ENCODE measurements at places on chromosomes 1 and 21.

DNA sequence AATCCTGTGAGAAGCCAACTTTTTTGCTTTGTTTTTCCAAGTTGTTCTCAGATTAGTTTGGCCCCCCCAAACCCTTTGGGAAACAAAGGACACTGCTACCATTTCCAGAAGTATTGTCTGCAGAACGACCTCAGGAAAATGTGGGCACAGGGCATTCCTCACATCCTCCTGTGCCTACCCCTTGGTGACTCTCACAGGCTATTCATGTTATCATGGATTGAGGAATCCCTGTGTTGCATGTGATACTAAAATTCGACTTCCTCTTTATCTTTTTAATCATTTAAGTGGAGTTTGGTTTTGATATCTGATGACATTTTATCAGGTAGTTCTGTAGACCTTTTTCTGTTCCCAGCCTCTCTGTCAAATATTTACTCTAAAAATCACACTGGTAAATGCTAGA is 184.5 kb downstream of the FASLG start:
- no peak for DNase-seq

DNA sequence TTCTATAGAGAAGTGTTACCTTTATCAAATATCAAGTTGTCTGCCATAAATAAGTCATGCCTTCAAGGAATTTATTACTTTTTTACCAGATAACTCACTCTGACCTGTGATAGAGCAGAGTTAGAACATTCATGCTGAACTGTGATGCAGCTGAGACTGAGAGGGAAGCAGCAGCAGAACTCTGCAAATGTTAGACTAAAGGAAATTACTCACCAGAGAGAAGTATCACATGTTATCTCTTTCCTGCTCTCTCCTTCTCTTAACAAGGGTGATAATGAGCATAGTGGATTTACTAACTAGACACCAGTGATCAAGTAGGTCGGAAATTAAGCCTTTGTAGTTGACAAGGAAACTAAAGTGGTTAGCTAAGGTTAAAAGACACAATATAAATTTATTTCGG is 181.6 kb downstream of the RASAL2 start:
- DNase-seq, result no peak

DNA sequence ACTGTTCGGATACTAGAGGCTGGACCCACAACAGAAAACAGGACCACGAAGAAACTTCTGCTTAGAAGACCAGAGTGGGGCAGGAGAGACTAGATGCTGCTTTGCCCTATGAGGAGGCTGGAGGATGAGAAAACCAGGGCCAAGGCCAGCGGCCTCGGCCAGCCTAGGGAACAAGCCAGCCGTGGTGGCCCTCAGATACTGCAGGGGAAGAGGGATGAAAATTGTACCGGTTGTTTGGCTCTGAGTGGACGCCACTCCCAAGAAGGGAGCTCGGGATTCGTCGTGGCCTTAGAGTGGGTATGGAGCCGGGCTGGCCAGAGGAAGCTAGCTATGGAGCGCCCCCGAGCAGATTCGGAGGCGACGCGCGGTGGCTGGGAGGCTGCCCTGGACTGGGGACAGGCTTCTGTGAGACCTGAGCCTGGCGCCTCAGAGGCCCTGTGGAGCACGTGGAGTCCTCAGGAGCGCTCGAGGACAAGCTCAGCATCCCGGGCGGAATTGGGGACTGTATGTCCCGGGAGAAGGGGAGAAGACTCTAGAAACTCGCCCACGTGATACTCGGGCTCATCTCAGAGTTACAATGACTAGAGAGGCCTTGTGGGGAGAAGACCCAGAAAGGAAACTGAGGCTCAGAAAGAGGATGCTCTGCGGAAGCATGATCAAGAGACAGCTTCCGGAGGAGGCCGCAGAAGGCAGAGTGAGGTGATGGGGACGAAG is 2.8 kb downstream of the PRRX1 start:
- DNase-seq, result no peak

DNA sequence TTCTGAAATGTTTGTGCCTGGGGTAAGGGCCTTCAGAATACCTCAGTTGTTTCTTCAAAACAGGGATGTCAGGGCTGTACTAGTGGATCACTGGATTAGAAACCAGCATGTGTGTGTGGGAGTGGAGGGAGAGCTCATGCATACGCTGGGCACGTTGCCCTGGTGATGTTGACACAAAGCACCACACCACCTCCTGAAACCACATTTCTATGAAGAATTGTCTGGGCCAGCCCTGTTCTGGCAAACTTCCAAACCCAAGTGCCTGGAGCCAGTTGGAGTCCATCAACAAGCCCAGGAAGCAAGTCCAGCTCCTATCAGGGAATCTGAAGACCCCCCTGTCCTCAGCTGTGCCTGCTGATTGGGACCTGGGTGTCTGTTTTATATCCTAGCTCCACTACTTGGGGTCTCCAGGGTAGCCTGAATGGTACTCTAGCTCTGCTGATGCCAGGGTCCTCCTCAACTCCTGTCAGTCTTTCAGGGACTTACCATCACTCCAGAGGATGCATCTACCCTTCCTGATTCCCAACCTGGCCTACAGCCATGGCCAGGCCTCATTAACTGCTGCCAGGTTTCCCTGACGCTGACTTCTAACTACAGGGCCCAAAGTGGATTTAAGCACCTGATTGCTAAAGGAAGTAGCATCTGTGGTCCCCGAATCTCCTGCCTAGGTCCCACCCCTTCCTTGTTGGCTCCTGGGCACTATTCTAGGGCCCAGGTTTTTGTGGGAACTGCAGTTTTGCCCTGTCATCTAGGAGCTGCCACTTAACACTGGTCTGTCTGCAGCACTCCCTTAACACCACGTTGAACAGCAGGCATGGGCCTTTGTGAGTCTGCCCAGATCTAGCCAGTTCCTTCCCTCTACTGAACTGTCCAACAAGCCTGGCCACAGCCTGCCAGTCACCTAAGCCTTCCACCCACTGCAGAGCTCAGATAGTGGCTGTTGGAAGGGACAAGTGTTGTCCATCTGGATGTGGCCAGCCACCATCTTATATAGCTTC is 45.5 kb downstream of the LPAR3 start:
- DNase-seq, result no peak

DNA sequence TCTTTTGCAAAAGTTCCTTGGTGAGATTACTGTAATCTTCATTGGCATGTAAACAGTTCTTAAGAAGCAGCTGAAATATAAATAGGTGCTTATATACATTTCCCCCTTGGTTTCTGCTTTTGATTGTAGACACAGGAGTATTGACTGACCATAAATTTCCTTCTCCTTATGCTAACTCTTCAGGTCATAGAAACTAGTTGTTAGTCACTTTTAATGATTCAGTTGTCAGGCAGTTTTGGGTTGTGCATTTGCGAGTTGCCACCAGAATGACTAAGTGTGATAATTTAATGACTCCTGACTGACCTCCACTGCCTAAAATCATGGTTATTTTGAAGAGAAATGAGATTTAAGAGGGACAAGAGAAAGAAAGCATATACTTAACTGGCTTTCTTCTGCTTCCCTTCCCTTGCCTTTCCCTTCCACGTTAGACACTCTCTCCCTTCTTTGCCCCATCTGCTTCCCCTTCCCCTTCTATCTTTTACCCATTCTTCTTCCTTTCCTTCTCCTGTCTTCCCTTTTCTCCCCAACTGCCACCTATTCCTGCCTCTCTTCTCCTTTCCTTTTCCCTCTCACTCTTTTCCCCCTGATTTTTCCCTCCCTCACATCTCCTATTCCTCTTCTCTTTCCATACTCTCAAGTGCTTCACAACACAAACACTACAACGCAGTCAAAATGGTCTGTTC is 12.3 kb downstream of the ZMPSTE24 start:
- no peak for DNase-seq

DNA sequence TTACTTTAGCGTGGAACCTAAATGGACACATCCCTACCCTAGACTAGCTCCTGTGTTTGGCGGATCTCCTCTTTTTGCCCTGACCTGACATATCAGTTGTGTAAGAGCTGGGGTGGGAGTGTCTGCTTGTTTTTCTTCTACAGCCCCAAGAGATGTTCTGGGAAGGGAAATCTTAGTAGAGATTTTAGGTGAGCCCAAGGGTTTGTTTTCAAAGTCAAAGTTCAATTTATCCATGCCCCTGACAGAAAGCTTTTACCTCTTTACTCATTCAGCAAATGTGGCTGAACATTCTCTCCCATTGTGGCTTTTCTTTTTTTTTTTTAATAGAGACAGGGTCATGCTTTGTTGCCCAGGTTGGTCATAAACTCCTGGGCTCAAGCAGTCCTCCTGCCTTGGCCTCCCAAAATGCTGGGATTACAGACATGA is 7.3 kb upstream of the TARS2 start:
- no peak for DNase-seq

GRCh38 chr1:102853136-102853535 is 255.2 kb downstream of the COL11A1 start:
- no peak for DNase-seq

- DNase-seq, result no peak
Observed at GRCh38 chr1:210232511-210233215, at the start of gene SERTAD4. Gene SERTAD4, plus strand, starts transcription at chr1:210232796. Its CDS starts 5,165 bp downstream, at chr1:210237961.

GRCh38 chr1:154895798-154896197 is 25.7 kb upstream of the KCNN3 start:
- no peak for DNase-seq

DNA sequence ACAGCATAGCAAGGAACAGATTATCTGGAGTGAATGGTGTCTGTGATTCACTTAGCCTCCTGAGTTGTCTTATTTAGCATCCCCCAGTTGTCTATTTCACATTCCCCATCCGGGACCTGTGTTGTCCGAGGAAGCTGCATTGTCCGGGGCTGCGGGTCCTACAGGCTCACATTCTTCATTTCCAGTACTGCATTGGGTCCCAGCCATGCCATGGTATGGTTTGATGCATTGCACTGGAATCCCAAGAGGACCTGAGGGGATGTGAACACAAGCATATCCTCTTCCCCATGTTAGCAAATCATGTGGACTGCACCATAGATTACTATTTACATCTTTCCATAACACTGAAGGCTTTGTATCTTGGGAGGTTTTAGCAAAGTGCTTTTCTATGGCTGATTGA is 48.2 kb upstream of the PRELP start:
- DNase-seq, result no peak

DNA sequence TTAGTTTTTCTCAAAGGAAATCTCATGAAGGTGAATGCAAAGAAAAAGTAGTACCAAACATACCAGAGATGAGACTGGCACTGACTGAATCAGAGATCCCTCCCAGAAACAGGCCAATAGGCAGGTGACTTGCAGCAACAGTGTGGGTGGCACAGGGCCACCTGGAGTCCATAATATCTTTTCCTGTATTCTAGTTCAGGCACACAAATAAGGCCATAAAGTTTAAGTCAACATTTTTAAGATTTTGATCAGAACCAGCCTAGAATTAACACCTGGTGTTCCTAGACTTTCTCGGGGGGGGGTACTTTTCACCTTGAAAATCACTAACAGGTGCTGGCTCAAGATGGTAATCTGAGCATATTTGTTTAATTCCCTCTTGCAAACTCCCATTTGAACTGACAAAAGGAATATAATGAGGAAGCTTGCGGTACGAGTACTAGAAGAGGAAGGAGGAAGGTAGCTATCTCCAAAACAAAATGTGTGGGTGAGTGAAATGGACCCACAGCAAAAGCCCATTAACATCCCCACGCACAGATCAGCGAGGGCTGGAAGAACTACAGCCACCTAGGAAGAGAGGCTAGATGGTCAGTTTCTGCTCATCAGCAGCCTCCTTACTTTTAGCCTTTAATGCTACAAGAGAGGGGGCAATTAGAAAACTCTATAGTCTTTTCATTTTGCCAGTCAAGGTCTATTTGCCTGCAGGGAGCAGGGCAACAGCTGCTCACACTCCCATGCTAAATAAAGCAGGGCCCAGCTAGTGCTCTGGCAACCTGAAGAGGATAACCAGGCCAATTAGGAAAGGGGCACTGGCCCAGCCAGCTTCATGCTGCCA is 18.9 kb downstream of the SDE2 start:
- DNase-seq, result no peak

DNA sequence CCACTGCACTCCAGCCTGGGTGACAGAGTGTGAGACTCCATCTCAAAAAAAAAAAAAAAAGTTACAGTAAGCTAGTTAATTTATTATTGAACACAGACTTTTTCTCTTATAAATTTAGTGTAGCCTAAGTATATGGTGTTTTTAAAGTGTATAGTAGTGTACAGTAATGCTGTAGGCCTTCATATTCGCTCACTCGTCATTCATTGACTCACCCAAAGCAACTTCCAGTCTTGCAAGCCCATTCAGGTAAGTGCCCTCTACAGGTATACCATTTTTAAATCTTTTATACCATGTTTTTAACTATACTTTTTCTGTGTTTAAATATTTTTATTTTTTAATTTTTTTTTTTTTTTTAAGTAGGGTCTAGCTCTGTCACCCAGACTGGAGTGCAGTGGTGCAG is 12.1 kb downstream of the POU2F1 start:
- no peak for DNase-seq

DNA sequence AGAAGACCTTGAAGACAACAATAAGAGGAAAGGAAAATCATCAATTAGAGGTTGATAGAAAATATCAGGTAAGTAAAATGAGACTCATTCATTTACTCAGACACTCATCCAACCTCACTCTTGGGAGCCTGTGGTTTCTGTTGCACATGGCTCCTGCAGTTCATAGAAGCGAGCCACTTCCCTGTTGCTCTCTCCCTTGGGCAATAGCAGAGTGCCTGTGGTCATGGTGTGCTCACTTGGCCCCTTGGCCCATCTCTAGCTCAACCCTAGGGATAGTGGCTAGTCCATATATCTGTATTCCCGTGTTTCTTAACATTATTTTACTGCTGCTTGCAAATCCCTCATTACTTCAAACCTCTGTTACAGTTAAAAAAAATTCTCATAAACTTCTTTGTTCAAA is 368.6 kb downstream of the PTPRC start:
- DNase-seq, result no peak

- no peak for DNase-seq
Observed at GRCh38 chr21:42532466-42533181, 19.0 kb downstream of the SLC37A1 start.

All from T-helper 22 cell (primary cell).